ENCODE measurements at places on chromosomes 6 and 20. TPM values are rescaled to one million over a fixed set of nuclear protein-coding genes. Genes with fewer than 3 reads are reported as not detected.

GRCh38 chr20:3434232-3434631 is 26.8 kb upstream of the DNAAF9 start:
- DNase-seq: no peak
- H3K4me1 ChIP-seq: no peaks in the 10 kb centered on the region
- no peaks in the 10 kb centered on the region for H3K36me3 ChIP-seq
- no peak overlapping the region for H3K27ac ChIP-seq

- H3K27me3 ChIP-seq: no peaks in the 10 kb centered on the region
- DNase-seq: no peak
- H3K4me3 ChIP-seq: no peak overlapping the region
- H3K4me1 ChIP-seq: peaks cover 5% of the 10 kb centered on the region
- H3K27ac ChIP-seq: no peak overlapping the region
- H3K36me3 ChIP-seq: no peaks in the 10 kb centered on the region
Observed at GRCh38 chr6:108966251-108966650, 118.0 kb downstream of the ARMC2 start.

- no peak overlapping the region for H3K4me3 ChIP-seq
- no peaks in the 10 kb centered on the region for H3K36me3 ChIP-seq
- no peaks in the 10 kb centered on the region for H3K27me3 ChIP-seq
- H3K27ac ChIP-seq: no peak overlapping the region
- no peaks in the 10 kb centered on the region for H3K4me1 ChIP-seq
Observed at GRCh38 chr6:165098165-165098564, 211.2 kb downstream of the C6orf118 start.

GRCh38 chr6:169044381-169045230 is 209.0 kb downstream of the THBS2 start:
- H3K4me1 ChIP-seq: peaks cover 3% of the 10 kb centered on the region
- DNase-seq: no peak
- H3K27ac ChIP-seq: peak overlapping the region; percentile 2
- H3K36me3 ChIP-seq: no peaks in the 10 kb centered on the region

OR2H1 gene
- not detected for total RNA-seq

Data from suprapubic skin (tissue), 4 donors.